ENCODE measurements at places on chromosomes 6 and 20.

DNA sequence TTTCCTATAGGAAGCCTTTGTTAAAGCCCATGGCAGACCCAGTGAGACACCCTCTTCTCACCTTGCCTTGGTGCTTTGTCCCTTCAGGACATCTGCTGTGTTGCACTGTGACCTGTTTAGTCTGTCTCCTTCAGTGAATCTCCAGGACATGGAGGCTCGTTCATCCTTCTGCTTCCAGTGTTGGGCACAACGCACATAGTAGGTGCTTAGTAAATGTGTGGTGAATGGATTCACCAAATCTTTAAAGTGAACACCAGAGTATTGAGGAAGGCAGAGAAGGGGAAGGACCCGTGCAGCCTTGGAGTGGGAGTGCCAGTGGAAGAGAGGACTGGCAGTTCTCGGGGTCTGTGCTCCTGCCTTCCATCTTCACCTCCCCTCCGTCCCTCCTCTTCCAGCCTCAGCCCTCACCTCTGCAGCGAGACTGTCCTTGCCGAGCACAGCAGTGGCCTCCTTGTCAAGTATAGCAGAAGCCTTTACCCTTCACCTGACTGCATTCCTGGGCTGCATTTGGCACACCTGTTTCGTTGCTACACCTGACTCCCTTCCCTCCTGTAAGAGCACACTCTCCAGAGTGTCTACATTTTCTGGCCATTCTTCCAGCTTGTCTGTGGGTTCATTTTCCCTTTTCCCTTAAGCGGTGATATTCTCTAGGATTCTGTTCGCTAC is 49.2 kb downstream of the ARID1B start:
- no peak for DNase-seq

DNA sequence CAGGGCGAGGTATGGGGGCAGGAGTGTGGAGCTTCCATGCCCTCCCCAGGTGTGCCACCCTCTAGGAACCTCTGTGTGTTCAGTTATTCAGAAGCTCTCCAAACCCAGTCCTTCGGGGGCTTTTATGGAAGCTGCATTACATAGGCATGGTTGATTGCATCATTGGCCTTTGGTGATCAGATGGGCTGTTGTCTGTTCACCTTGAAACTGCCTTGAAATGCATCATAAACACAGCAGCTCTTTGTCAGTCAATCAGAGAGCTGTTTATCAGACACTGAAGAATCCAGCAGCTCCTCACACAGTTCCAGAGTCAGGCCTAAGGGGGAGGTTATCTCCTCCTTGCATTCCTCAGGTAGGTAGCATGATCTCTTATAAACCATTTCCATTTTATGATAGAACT is 62.4 kb downstream of the E2F3 start:
- no peak for DNase-seq

DNA sequence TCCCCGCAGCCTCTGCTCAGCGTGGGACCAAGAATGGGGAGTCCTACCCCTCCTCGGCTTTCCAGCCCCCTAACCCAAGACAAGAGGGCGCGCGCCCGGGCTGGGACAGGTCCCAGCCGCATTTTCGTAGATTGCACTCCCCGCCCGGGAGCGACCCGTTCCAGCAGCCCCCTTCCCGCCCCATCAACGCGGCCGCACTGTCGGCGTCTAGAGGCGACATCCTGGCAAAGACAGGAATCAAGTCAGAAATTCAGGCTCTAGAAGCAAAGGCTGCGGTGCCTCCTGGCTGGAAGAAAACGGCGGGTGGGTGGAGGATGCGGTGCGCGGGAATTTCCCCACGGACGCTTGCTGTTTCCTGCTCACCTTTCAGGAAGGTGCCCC is 957 bp downstream of the PROKR2 start:
- no peak for DNase-seq

- no peak for DNase-seq
These were observed 328.8 kb upstream of the MANEA start for GRCh38 chr6:95248499-95248898.

- no peak for DNase-seq
These were observed 42.0 kb downstream of the SOBP start for GRCh38 chr6:107531868-107532267.

DNA sequence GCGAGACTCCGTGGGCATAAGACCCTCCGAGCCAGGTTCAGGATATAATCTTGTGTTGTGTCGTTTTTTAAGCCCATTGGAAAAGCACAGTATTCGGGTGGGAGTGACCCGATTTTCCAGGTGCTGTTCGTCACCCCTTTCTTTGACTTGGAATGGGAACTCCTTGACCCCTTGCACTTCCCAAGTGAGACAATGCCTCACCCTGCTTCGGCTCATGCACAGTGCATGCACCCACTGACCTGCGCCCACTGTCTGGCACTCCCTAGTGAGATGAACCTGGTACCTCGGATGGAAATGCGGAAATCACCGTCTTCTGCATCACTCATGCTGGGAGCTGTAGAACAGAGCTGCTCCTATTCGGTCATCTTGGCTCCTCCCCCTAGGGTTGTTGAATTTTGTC is 307.7 kb upstream of the DEFB115 start:
- DNase-seq, result no peak

DNA sequence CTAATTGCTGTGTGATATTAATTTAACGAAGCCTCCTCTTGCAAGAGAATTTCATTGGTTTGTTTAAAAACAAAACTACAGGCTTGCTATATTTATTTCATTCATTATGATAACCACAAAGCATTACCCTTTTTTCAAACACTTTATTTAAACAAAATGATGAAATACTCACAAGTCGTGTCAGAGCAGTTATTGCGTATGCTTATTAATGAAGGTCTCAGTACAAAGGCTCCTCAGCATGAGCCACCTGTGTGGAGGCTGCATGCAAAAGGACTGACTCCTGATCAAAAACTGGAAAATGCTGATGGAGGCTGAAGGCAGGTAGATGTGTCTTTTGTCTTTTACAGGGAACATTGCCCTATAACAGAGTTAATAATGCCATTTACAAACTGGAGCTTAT is 130.5 kb downstream of the CRYBG1 start:
- no peak for DNase-seq

- no peak for DNase-seq
These were observed 61.4 kb downstream of the DNAH8 start for GRCh38 chr6:38776515-38776914.

GRCh38 chr6:123604067-123604466 is 32.7 kb downstream of the TRDN start:
- DNase-seq, result no peak

DNA sequence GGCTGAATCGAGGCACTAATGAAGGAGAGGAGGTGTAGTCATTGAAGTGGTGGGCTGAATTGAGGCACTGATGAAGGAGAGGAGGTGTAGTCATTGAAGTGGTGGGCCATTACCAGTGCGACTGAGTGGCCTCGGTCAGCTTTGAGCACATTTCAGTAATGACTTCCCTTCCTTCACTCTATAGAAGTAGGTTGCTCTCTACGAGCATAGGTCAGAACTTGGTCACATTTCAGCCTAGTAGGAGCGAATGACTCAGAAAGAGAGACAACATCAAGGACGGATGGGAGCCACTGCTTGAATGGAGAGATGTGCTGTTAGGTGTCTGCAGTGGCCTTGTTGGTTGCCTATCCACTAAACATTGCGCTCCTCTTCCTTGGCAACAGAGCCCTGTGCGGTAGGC is 39.5 kb downstream of the ZDHHC14 start:
- DNase-seq, result no peak

DNA sequence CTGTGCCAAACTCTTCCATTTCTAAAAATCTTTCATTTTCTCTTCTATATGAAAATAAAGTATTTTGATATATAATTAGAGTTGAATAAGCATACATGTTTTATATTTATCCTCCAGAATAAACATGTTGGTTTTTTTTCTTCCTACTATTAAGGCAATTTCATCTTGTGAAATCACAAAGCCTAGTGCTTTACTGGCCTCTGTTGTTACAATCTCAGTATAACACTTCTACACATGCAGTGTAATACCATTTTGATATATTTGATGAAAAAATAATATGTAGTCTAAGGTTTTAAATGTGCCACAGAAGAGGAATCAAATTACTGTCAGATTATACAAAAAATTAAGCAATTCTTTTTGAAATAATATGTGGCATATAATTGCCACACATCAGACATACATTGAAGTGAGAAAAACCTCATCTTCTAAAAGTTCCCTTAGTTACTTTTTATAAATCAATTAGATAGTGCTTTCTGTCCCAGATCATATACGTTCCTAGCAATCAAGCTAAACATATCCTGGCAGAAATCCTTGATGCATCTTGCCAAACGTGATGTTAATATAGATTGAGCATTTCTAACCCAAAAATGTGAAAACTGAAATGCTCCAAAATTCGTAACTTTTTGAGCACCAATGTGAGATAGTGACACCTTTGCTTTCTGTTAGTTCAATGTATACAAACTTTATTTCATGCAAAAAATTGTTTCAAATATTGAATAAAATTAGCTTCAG is 225.1 kb upstream of the MANEA start:
- DNase-seq, result no peak

DNA sequence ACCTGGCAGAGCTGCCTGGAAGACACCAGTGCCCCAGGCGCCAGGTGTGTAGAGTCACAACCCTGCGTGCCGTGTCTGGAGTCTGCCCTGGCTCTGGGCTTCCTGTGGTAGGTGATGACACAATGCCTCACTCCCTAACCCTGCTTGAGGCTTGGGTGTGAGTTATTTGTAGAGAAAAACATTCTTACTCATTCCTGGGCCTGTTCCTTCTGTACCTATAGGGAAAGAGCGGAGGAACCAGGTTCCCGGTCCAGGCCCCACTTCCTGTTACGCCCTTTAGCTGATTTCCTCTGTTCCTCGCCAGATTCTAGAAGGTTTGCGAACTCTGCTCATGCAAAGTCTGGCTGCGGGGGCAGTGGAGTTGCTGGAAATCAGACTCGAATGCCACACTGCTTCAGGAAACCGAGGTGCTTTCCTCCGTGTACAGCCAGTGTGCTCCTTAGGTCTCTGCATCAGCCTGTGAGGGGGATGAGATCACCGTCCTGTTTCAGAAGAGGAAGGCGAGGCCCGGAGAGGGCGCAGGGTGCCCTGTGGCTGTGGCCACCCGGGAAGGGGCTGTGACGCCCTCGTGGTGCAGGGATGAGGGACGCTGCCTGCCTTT is 67.1 kb upstream of the DUSP22 start:
- DNase-seq, result no peak

Measured in caudate nucleus (tissue), 63 donors.